ENCODE measurements at places on chromosomes 2 and 18.

DNA sequence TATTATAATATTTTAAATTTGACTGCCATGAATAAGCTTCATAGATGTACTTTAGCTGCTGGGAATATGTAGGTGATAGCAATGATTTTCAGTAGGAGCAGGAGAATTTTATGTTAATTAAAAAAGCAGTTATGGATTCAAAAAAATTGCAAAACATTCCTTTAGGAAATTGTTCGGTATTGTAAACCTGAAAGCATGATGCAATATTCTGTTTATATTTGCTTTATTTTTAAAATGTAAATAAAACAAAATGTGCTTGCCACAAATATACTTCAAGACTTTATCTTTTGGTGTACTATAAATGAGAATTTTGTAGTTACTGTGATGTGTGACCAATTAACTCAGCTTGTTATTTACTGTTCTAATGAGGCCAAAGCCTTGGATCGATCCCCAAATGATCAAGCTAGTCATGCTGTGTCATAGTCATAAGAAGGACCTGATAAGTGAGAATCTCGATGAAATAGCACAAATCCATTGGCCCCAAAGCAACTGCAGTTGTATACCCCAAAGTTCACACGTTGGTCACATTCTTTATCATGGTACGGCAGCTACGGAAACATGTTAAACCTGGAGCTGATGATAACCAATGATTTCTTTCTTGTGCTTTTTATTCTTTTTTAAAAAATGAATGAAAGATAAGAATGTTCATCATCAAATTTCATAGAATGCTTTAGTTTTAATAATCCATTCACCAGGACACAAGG, 23.6 kb upstream of the ATIC start:
- DNase-seq = no peak

DNA sequence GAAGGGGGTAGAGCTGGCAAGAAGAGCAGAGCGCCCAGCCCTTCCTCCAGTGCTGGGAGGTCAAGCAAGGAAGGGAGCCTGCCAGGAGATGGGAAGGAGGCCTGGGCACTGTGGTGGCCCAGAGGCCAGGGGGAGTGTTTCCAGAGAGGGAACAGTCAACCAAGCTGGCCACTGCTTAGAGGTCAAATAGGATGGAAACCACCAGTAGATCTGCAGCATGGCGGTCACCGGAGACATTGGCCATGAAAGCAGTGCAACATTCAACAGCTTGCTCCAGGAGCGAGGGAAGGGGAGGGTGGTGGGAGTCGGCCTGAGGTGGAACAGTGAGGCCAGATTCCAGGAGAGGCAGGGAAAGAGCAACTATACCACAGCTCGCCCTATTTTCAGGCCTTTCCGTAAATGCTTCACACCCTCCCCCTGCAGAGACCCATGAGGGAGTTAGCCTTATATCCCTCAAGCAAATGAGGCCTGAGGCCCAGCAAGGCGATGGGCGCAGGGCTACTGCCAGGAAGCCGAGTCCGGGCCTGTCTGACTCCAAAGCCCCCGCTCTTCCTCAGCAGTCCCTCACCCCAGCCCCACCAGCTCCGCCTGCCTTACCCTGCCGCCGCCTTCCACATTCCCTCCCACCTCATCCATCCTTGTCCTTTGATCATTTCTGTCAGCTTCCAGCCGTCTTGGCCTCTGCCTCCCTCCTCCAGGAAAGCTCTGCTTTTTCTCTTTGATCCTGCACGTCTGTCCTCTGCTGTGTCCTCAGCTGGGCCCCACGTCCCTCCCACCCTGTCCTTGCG, 17.0 kb downstream of the KCNK3 start:
- DNase-seq = no peak

- DNase-seq = no peak
These were observed 146.3 kb upstream of the CELF4 start for GRCh38 chr18:37711766-37712505.

DNA sequence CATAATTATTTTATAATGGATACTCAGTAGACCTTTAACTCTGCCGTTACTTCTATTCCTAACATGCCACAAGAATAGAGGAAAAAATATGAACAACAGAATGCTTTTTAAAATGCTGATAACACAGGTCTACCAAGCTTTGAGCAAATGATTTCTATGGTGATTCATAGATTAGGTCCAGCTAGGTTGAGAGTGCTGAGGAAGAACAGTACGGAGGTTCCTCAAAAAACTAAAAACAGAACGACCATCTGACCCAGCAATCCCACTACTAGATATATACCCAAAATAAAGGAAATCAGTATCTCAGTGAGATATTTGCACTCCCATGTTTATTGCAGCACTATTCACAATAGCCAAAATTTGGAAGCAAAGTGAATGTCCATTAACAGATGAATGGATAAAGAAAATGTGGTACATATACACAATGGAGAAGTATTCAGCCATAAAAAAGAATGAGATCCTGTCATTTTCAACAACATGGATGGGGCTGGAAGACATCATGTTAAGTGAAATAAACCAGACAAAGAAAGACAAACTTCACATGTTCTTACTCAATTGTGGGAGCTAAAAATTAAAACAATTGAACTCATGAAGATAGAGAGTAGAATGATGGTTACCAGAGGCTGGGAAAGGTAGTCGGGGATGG, 111.6 kb upstream of the SERTAD2 start:
- no peak for DNase-seq

- no peak for DNase-seq
These were observed 60.9 kb downstream of the ATF2 start for GRCh38 chr2:175107146-175107545.

DNA sequence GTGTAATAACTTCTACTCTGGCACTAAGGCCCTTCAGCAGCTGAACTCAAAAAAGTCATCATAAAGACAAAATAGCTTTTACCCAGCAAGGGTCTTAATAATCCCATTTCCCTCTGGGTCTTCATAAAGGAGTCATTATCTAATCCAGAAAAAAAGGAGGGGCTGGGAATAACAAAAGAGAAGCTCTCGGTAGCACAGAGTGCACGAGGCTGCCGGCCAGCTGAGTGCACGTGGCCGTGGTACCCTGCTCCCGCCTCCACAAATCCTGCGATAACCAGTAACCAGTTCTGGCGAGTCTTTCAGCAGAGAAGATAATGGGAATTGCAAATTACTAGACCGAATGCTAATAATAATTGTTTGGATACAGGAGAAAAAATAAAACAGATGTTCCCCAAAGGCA, 7.5 kb downstream of the NRP2 start:
- DNase-seq = no peak

GRCh38 chr2:7075834-7076233, 158.6 kb downstream of the RNF144A start:
- DNase-seq = no peak

GRCh38 chr18:42635378-42636048, 480.0 kb downstream of the RIT2 start:
- no peak for DNase-seq

DNA sequence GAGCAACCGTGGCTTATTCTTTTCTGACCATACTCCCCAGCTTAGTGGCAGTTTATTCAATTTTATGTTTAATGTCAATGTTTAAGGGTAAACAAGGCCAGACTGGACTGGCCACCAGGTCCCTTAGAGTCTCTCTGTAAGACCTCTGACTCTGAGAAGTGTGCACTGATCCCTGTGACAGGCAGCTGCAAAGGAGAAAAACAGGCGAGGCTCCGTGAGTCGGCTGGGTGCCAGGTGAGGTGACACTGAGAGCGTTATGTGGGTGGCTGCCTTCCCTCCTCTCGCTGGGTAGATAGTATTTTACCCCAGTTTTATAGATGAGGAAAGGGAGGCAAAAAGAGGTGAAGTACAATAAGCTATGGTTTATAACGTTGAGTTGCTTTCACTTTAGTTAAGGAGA, 139.4 kb upstream of the HDAC4 start:
- no peak for DNase-seq

DNA sequence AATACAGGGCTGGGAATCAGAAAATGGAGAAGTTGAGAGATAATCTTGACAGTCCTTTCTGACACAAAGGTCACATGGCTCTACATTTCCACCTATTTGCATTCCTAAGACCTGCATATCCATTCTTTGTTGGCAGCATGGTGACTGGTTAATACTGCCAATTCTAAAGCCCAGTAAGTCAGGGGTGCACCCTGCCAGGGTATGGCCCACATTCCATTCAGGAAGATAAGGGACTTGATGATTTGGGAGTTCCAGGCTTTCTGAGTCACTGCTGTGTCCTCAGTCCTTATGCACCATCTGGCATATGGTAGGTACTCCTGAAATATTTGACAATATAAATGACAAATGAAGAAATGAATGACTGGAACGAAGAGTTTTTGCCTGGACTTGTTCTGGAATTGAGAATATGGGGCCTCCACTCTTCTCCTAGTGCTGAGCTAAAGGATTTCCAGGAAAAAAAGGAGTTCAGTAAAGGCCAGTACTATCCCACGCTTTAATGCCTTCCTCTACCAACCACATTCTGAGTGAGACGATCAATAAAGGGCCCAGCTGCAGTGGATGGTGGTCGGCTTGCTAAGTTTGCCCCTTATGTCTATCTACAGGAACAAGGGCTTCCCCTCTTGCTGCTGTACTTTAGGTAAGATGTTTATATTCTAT, 31.7 kb upstream of the EIF2AK3 start:
- DNase-seq = no peak

- no peak for DNase-seq
These were observed 70.3 kb upstream of the PXDN start for GRCh38 chr2:1814616-1815015.

DNA sequence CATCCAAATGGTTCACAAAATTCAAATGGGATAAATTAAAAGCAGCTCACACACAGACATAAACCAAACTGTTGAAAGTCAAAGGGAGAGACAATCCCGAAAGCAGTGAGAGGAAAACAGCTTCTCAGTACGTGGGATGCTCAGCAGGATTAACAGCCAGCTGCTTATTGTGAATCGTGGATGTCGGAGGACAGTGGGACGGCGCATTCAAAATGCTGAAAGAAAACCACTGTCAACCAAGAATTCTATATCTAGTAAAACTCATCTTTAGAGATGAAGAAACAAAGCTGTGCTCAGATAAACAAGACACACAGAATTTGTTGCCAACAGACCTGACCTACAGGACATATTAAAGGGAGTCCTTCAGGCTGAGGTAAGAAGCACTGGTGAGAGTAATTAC, 102.9 kb downstream of the NFATC1 start:
- DNase-seq = no peak

DNA sequence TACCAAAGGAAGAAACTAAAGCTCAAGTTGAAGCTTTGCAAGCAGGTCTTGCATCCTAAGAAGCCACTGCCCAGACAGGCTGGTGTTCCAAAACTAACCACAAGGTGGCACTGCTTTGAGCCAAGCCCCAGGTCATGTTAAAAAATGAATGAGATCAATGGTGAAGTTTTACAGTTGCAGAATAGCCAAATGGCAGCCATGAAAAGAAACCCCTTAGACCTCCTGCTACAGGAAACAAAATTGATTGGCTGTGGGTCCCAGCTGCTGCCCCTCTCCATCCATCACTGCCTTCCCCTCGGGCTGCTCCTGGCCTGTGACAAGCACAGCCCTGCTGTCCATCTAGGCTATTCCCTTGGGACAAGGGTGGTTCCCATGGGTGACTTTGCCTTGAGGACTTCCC, 20.7 kb upstream of the MREG start:
- DNase-seq = peak; percentile 40

DNA sequence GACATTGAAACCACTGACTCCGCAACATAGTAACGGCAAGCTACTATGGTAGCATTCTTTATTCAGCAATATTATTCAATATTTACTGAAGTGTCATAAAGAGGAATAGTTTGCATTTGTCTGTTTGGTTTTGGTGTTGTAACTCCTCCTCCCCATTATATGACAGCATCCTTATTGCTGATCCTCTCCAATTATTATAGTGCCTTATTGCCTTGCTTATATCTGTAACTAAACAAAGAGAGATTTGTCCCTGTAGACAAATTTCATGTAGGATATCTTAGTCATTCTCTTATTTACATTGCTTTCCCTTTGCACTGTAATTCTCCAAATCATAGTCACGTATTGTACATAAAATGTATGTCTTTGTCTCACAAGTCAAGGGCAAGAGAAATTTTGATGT, 1041.2 kb upstream of the ZEB2 start:
- DNase-seq = no peak

- DNase-seq = no peak
These were observed 90.7 kb downstream of the INO80D start for GRCh38 chr2:205995260-205995659.

DNA sequence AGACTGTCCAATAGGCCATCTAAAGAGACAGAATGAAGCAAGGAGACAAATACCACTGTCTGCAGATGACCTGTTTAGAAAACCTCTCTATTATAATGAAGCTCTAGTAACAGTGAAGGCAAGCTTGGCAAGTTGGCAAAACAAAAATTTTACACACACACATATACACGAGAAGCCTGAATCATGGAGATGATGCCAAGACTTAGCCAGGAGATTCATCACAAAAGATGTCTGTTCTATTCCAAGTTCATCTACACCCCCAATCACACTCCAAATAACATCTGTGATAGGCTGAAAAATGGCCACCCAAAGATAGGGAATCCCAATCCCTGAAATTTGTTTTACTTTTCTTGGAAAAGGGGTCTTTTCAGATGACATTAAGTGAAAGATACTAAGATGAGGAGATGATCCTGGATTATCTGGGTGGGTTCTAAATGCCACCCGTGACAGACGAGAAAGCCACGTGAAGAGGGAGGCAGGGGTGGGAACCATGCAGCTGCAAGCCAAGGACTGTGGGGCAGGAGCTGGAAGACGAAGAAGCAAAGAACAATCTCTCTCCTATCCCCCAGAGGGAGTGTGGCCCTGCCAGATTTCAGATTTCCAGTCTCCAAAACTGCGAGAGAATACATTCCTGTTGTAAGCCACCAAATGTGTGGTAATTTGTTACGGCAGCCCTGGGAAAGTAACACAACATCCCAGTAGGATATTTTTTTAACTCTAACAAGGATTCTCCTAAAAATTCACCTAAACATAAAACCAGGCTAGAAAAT, 20.0 kb downstream of the HDLBP start:
- DNase-seq = no peak

GRCh38 chr2:68850524-68850923, 20.7 kb downstream of the BMP10 start:
- no peak for DNase-seq

GRCh38 chr2:235601960-235602704, 108.3 kb downstream of the AGAP1 start:
- DNase-seq = no peak

GRCh38 chr2:149002378-149002890, 36.1 kb upstream of the LYPD6B start:
- DNase-seq = no peak

GRCh38 chr18:68865021-68865420, 67.1 kb downstream of the CCDC102B start:
- DNase-seq = no peak

DNA sequence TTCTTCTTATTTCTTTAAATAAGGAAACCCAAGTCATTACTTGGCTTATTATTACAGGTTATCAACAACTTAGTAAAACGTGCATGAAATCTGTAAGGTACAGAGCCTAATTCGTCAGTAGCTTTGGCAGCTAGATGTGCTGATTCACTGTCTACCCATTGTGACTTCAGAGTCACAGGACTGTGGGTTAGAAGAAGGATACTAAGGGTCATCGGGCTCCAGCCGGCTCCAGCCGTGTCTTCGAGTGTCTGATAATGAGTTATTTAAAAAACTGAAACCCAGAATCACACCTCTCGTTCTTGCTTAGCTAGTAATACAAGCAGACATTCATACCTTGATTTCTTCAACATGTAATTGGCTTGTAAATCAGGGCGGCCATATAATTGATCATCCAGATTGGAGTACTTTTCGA, 170.5 kb downstream of the FMNL2 start:
- no peak for DNase-seq
